CD14-positive monocyte (primary cell): ENCODE measurements at places on chromosomes 1 and 21.

DNA sequence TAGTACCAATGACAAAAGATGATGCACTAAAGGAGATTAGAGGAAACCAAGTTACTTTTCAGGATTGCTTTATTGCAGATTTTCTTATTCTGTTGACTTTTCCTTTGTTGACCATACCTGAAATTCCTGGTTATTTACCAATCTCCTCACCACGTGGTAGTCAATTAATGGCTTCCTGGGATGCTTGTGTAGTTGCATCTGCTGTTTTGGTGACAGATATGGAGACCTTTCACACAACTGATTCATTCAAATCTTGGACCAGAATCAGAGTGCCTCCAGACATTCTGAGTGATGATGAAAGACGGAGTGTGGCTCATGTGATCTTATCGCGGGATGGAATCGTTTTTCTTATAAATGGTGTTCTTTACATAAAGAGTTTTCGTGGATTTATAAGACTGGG lies 91.3 kb downstream of the CATSPERE start:
- no peak for DNase-seq

DNA sequence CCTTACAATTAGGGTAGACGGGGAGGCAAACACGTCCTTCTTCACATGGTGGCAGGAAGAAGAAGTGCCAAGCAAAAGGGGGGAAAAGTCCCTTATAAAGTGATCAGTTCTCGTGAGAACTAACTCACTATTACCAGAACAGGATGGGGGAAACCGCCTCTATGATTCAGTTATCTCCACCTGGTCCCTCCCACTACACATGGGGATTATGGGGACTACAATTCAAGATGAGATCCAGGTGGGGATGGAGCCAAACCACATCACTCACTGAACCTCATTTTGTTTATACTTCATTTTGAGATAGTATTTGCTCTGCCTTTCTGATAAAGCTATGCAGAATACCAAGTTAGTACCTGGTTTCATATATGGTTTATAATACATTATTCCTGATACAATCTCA lies 26.5 kb downstream of the APP start:
- no peak for DNase-seq

- no peak for DNase-seq
Measured at GRCh38 chr1:34743775-34744174, 11.1 kb upstream of the GJB5 start.

GRCh38 chr21:37064841-37065240 lies 8.0 kb downstream of the PIGP start:
- DNase-seq = no peak

- DNase-seq = no peak
Measured at GRCh38 chr1:21238141-21238800, 52.0 kb downstream of the ECE1 start.

GRCh38 chr1:105872817-105873216 lies 1183.7 kb upstream of the PRMT6 start:
- DNase-seq = no peak
